ENCODE measurements at places on chromosomes 7 and 10.

- DNase-seq, result no peak
These were observed 14.0 kb upstream of the COL13A1 start for GRCh38 chr10:69787681-69788080.

- DNase-seq, result no peak
These were observed 71.7 kb upstream of the TMEM106B start for GRCh38 chr7:12139416-12139815.

DNA sequence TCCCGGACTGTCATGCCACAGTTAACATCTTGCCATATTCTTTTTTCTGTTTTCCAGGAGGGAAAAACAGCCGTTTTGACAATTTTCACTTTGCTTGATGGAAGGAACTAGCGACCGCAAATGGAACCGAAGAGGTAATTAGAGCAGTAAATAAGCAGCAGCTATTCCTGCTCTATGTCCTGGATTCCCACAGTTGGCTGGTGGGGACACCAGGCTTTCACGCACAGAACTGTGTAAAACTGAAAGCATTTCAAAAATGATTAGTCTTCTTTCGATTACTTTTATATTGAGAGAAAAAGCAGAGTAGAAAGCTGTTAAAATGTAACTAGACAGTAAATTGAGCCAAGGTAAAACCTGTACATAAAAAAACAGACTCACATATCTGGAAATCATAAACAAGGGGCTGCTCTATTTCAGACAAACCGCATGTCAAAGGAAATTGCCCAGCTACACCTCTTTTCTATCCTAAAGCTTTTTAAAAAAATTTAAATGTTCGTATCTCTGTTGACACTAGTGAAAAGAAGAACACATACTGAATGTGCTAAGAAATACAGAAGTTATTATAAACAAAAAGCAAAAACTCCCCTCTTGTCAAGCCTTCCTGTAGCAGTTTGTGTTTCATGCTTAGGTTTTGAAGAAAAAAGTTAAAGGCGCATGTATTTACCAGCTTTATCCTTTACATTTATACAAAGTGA, 93.4 kb downstream of the RNF216 start:
- DNase-seq, result no peak

- DNase-seq, result no peak
These were observed 318.0 kb downstream of the GPAM start for GRCh38 chr10:111865550-111865949.

GRCh38 chr10:119346095-119346832, 138.9 kb downstream of the GRK5 start:
- no peak for DNase-seq

GRCh38 chr10:126337251-126337810, 50.9 kb downstream of the ADAM12 start:
- DNase-seq, result no peak

- no peak for DNase-seq
These were observed 21.2 kb downstream of the BMPER start for GRCh38 chr7:33926535-33926934.

DNA sequence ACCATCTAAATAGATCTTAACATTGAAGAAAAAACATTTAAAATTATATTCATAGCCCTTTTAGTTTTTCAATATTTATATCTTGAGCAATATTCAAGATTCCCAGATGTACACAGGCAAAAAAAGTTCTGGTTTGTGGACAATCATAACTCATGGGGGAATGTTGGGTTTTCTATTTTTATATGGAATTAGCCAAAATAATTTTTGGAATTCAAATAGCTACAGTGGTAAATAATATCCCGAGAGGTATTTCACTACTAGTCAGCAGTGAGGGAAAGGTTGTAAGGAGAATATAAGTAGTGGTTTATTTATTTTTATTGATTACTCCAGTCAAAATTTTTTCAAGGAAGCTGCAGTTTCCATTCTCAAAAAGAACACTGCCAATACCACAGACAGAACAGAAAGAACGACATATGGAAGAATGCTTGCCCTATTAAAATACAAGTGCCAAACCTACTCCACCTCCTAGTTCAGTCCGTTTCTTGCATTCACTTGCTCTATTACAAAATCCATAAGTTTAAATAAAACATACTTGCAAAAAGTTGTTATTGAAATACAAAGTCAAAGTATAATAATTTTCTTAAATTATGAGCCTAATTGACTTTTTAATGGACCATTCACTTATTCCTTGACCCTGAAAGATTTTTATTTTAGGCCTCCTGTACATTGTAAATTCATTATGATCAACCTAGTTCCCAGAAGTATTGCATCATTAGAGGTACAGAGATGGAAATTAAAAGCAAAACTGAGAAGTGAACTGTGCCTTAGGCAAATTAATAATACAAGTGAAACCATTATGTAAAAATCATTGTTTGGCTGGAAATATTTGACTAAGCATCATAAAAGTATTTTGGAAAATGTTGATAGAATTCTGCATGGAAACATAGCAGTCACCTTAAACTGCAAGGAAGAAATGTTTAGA, 533.2 kb downstream of the PARD3 start:
- DNase-seq, result no peak

- DNase-seq, result no peak
These were observed 2.0 kb upstream of the MTG1 start for GRCh38 chr10:133391761-133392518.

- DNase-seq, result no peak
These were observed 128.9 kb downstream of the NRCAM start for GRCh38 chr7:108327353-108327752.

GRCh38 chr10:6022660-6023059, 39.5 kb downstream of the IL2RA start:
- no peak for DNase-seq

GRCh38 chr7:131066635-131067034, 261.0 kb upstream of the MKLN1 start:
- DNase-seq, result no peak

GRCh38 chr10:1504286-1504685, 233.0 kb downstream of the ADARB2 start:
- DNase-seq, result no peak

GRCh38 chr10:121082984-121083383, 231.8 kb downstream of the WDR11 start:
- no peak for DNase-seq

DNA sequence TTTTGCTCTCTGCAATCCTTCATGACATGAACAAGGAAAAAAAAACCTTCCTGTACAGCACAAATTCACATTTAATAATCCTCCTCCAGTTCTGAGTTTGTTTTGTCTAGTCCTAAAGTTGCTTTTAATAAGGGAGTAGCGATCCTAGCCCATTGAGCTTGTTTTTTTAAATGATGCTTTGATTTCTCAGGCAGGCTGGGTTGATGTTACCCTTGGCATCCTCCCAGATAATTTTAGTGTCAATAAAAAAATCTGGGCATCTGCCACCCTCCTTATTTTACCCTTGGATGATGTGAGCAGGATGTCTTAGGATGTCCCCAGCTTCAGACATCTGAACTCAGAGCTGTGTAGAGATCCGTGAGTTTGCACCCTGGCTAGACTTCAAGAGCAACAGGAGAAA, 33.9 kb upstream of the PROSER2 start:
- DNase-seq, result no peak

- DNase-seq, result peak; percentile 15
These were observed 12.0 kb upstream of the TMEM213 start for GRCh38 chr7:138785587-138786437.

DNA sequence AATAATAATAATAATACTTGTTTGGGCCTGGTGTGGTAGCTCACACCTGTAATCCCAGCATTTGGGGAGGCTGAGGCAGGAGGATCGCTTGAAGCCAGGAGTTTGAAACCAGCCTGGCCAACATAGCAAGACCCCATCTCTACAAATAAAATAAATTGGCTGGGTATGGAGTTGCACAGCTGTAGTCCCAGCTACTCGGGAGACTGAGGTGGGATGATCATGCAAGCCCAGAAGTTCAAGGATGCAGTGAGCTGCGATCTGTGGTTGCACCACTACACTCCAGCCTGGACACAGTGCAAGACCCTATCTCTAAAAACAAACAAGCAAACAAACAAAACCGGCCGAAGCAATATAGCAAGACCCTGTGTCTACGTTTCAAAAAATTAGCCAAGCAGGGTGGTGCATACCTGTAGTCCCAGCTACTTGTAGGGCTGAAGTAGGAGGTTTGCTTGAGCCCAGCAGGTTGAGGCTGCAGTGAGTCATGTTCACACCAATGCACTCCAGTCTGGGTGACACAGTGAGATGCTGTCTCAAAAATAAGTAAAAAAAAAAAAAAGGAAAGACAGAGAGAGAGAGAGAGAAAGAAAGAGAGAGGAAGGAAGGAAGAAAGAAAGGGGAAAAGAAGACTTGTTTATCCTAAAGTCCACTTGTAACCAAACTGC, 85.6 kb upstream of the KDM7A start:
- no peak for DNase-seq

DNA sequence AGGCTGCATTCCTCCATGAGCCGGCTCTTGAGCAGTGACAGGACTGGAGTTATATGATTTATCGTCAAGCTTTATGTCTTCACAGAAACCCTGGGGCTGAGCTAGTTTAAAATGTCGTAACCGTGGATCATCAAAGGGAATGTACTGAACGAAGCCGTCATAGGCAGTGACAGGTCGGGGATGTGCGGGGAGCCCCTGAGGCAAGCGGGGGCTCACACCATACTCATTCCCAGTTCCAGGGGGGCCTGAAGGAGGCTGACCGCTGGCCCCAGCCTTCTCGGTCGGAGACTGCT, 30.7 kb downstream of the JCAD start:
- no peak for DNase-seq

DNA sequence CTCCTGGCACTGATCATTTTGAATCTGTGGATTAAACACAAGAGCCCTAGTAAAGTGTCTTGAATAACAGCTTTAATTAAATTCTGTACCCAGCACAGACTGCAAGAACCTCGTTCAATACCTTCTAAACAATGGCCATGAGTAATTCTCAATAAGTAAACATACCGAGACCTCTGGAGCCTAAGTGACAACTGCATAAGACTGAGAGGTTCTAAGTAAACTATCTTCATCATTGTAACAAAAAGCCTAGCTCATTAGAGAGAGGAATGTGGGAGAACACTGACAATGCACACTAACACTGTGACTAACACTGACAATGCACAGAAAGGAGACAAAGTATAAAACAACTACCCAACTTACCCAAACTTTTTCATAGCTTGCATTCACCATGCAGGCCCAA, 117.4 kb downstream of the ELAPOR2 start:
- DNase-seq, result peak; percentile 67

GRCh38 chr7:116284390-116284789, 74.1 kb downstream of the TES start:
- DNase-seq, result no peak

DNA sequence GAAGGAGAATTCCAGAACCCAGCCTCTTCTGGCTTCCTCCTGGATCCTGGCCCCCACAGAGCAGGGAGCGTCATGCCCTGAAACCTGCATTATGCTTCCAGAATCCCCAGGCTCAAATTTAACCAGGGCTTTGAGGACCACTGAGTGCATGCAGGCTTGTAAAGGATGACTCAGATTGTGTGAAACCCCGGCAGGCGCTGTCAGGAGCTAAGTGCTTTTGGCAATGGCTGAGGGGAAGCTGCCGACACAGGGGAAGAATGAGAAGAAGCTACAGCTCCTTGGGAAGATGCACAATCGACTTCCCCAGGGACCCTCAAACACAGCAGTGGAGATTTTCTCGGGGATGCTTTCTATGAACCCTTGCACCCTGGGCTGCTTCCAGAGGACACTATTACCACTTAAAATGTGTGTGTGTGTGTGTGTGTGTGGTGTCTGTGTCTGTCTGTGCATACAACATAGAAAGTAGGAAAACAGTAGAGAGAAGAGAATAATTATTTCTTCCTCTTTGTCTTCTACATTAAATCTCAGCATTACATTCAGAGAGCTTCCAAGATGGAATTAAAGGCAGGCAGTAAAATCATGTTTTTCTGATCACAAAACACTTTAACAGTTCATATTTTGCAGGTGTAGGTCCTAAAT, 183.5 kb upstream of the INHBA start:
- DNase-seq, result peak; percentile 75

DNA sequence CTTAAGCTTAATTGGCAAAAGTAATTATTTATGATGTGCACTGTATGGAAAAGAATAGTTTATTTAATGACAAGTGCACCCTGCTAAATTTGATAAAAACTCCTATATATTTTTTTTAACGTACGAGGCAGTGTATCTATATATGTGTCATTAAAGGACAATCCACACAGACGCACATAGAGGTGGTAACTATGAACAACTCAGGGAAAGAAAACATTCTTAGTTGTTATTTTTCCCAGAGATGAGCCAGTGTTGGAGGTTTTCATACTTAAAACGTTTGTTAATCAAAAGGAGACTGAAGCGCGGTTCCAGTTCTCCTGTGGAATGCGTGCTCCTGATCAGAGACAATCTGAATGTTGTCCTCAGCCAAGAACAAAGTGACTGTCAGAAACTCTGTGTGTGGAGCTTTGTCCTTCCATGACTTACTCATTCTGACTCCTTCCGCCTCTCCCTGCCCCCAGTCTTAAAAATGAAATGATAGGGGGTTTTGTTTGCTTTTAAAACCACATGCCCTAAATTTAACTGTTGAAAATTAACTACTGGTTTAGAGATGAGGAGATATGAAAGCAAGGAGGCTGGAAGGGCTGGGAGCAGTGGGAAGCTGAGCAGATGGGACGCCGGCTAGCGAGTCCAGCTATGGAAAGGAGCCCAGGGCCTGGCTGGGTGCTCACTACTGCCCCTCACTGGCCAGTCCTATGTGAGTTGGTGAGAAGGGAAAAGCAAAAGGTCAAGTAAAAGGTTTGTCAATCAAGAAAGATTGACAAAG, 99.6 kb downstream of the SVIL start:
- peak; percentile 94 for DNase-seq

DNA sequence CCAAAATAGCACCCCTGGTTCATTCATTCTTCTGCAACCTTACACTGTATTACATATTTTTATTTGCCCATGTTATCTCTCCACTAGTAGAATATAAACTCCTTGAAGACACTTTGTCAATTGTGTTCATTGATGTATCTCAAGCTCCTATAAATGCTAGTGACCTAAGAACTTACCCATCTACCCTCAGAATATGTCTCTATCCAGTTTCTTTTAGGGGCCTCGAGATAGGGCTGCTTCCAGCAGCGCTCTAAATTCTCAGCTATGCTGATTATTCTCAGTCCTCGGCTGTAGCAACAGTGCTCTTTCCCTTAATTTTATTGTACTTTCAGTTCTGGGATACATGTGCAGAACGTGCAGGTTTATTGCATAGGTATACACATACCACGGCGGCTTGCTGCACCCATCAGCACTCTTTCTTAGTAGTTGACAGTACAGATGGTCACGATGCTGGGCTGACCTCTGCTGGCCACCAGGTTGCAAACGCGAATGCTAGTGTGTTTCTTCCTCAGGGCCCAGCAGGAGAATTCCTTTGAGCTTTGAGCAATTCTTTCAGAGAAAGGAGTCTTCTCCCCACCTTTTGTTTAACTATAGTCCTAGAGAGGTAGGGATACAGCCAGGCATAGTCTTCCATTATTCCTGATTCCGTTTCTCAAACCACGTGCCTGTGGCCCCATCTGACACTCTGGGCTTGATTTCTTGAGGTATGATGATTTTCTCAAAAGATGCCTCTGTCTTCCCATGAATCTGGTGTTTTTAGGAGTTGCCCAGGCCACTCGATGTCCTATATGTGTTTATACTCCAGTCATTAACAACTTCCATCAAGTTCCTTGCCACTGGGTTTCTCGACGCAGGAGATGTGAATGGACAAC, 49.1 kb upstream of the CDC14C start:
- no peak for DNase-seq

- DNase-seq, result no peak
These were observed 49.6 kb downstream of the CYCS start for GRCh38 chr7:25075459-25075858.

All from SJSA1 (cell line).